ENCODE measurements at places on chromosomes 12 and 14.

GRCh38 chr14:92449404-92450181 is 64.0 kb upstream of the RIN3 start:
- no peak for DNase-seq

DNA sequence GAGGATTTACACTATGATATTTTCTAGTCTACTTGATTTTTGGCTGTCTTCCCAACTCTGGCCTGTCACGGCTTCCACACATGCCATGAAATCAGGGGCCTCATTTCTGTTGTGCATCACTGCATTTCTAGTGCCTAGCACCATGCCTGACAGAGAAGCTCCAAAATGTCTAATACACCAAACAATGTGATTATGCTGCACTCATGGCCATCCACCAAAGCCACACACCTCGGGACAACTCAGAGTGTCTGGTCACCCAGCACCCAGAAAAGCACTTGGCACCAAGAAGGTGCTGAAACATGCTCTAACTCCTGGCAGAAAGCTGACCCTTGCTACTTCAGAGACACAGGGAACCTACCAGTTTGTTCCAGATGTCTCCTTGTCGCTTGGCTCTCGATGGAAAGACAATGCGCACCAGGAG is 11.3 kb downstream of the GCN1 start:
- no peak for DNase-seq

- no peak for DNase-seq
These were observed 53.4 kb downstream of the SPTB start for GRCh38 chr14:64826333-64826732.

GRCh38 chr12:115574826-115575225 is 702.7 kb downstream of the MED13L start:
- DNase-seq, result no peak

GRCh38 chr14:103862393-103862782 is 15.0 kb upstream of the PPP1R13B start:
- DNase-seq, result no peak

GRCh38 chr14:78018283-78018682 is 151.9 kb upstream of the NRXN3 start:
- DNase-seq, result no peak

- DNase-seq, result no peak
These were observed at the start of gene LGALS3 for GRCh38 chr14:55129086-55129427. TSS of gene LGALS3 (plus strand) at chr14:55129252. CDS start at chr14:55137374, 8,122 bp downstream.

DNA sequence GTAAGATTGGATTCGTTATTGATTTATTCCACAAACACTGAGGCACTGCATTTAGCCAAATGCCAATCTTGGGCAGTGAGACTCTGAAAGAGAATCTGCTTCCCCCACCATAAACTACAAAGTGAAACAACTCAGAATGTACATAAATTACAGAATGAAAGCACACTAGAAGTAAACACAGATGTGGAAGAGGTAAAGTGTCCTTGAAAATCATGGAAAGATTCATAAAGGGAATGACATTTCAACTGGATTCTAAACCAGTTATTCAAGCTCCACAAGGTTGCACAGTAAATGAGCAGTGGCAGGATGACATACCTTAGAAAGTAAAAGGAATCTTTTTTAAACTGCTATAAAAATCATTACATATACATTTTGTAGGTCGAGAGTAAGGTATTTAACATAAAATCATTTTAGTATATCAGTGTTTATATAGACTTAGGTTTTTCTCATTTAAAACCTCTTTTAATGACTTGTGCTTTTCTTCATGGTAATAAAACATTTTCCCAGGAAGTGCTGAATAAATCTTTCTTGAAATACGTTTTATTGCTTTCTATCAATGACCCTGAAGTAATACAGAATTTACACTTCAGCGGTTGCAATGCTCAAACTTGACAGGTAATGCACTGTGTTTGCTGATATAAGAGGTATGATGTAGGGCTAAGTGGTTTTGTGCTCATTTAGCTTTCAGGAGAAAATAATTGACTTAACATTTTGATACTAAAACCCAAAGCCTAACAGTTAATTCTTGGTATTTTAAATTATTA is 270.6 kb downstream of the NAV3 start:
- no peak for DNase-seq

DNA sequence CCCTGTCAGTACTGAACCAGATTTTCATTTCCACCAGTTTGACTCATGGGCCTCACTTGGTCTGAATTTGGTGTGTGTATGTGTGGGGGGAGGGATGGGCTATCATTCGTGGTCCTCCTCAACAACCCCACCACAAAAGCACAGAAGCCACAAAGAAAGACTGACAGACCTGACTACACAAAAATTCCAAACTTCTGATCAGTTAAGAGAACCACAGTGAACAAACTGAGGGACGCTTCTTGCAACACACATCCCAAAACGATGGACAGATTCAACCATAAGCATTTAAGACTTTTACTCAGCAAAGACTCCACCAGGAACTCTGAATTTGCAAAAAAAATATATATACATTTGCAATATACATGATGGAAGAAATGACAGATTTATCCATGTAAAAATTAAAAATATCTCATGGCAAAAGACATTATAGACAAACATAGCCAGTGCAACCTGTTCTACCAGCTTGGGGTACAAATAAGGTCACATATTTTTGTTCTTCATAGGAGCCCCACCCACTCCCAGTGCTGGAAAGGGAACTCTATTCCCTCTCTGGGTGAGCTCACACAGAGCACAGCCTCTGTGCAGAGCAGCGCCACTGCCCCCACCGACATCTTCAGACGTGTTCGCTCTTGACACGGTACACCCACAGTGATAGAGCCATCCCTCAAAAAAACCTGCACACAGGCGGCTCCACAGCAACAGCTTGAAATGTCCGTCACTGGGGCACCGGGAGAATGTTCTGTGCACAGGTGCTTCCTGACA is 49.7 kb downstream of the JAG2 start:
- DNase-seq, result no peak

DNA sequence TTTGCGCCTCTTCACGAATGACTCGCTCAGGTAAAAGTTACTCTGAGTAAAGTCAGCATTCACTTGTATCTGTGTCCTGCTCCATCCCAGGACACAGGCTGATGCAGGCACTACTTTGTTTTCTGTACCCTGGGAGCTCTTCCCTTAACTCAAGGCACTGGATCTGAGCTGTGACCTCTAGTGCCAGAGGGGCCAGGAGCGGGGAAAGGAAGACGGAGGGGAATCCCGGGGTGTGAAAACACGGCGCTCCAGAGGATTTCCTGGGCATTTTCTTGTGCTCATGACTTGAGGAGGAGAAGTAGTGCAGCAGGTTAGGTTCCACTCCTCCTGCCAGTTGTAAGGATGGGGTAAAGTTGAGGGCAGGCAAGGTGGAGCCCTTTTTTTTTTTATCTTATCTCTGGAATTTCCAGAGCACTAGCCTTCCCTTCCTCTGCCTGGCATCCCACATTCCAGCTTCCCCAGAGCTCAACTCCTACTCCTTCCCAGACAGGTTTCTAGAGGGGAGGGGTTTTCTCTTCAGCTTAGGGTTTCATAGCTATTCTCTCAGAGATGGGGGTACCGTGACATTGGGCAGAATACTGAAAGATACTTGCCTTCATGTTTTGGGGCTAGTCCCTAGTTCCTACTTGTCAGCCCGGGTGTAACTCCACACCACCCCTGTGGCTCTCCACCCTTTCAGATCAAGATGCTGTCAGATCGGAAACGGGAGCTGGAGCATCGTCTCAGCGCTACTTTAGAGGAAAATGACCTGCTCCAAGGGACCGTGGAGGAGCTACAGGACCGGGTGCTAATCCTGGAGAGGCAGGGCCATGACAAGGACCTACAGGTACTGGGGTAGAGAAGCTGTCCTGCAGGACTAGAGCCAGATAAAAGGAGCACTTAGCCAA is 52.3 kb downstream of the RAB35 start:
- DNase-seq, result no peak

GRCh38 chr14:24439830-24440605 is 2.6 kb downstream of the SDR39U1 start:
- DNase-seq, result no peak

DNA sequence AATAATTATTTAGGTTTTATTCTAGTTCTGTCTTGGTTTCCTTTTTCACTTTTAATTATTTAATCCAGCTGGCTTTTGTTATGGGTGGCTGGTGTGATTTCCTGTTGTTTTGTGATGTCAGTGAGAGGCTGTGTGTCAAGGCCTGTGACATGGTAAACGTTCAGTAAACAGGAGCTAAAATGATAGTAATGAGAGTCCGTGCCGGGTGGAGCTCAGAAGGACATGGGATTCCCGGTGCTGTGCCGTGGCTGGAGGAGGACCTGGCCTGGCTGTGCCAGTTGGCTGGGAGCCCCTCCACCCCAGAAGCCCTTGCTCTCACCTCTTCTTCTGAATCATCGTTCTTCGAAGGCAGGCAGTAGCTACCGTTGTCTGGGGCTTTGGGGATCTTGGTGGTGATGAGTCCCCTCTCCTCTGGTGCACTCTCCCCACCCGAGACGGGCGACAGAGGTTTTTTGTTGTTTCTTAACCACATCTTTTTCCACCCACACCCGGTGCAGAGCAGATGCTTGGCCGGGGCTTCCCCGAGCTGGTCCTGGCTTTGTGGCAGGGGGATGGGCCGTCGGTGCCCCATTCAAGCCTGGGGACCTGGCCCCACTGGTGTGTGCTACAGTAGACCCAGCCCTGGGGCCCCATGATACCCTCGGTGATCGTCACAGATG is 29.1 kb downstream of the SH2B3 start:
- no peak for DNase-seq

- peak; percentile 53 for DNase-seq
These were observed 91.7 kb upstream of the SEL1L start for GRCh38 chr14:81625343-81625742.

DNA sequence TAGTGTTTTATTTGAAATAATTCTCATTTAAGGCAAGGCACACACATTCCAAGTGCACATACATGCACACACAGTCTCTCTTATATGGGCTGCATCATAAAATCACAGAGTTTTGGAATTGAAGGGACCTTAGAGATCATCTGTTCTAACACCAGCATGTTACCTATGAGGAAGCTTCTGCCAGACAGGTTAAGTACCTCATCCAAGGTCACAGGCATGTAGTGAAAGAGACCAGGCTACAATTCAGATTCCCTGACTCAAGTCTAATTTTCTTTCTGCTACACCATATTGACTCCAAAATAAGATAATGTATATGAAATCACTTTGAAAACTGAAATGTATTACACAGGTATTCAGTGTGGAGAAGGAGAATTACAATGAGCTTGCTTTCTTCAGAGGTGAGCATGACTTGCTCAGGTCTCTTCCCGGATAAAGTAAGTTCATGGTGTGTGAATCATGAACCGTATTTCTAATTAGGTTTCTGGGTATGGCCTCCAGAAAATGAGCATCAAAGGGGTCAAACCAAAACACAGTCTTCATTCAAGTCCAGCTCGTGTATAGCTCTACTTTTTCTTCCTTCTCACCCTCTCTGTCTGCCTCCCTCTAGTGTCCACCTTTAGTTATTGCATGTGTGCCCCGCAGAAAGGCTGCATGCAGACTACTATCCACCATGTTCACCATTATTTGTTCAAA is 411.9 kb downstream of the FUT8 start:
- peak; percentile 29 for DNase-seq

DNA sequence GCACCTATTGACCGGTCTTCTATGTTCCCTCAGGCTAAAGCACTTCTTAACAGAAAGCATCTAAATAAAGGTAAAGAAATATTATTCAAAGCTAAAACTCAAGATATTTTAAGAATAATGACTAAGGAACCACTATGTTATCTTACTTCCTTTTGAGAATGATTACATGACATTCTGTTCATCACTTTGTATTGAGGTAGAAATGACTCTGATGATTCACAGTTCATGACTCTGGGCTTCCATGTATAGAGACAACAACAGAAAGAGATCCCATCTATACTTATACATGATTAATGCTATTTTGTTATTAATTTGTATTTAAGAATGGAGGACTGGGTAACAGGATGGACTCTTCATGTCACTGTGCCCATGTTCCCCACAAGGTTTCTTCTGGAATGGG is 218.3 kb upstream of the OR4E1 start:
- DNase-seq, result no peak

- DNase-seq, result no peak
These were observed 107.1 kb downstream of the GPR135 start for GRCh38 chr14:59358102-59358501.

DNA sequence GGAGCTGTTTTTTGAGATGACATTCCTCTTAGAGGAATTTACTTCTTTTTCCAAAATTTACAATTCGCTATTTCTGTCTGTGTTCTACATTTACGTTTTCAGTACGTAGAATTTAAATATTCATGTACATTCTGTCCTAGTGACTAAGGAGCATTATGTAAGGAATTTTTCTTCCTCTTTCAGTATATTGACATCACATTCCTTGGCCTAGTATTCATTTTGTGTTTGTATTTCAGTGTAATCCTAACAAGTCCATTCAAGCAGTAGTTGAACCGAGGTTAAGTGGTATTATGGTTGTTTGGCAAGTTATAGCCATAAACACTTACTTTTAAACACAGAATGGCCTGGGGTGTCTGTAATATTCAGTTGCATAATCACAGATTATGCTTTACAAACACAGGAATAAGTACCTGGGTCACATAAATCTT is 465.2 kb downstream of the PCNX1 start:
- DNase-seq, result no peak

- no peak for DNase-seq
These were observed 39.1 kb downstream of the RNFT2 start for GRCh38 chr12:116777245-116777644.

DNA sequence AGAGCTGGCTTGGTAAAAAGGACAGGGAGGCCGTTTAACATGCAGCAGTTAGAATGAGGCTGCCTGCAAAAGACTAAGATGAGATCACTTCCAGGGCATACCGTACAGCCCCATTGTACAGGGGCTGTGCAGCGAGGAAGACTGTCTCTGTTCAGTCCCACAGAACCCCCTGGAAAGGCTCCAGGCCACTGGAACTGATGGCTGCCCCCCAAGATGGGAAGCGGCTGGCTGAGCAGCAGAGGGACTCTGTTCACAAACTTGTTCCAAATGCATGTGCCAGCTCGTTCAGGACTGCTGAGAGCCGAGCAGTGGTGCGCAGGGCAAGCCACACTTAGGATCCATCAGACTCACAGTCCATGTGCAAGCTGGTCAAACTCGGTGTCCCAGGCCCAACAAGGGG is 82.9 kb downstream of the CHGA start:
- DNase-seq, result no peak

- no peak for DNase-seq
These were observed 9.2 kb downstream of the NDUFA12 start for GRCh38 chr12:94994312-94994711.

DNA sequence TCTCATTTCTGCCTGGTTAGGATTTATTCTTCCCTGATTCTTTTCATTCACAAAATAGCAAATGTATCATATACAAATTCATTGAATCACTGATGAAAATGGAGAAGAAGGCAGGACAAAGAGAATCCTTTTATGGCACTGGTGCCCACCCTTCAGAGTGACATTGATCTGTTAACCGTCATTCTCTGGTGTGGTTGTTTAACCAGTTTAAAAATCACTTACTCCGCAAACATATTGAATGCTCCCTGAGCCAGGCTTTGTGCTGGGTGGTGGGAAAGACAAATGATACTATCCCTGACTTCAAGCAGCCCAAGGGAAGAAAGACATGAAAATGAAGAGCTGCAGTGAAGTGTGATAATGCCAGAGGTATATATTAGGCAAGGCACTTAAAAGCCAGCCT is 187.5 kb upstream of the SLC38A2 start:
- no peak for DNase-seq
